NCI-H82 (cell line): ENCODE measurements at places on chromosomes 4 and X.

DNA sequence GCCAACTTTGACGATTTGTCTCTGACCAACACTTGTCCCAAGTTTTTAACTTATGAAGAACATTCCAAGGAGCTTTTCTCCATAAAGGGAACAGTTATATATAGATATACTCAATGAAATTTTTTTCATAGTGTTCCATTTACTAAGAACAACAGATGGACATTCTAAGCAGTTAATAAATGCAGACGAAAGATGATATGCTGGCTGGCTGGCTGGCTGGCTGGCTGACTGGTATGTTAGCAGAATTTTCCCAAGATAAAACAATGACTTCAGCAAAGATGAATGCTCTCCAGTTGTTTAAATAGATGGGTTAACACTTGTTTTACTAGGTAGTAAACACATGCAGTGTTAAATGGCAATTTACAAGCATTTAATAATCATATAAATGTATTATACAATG, 62.2 kb downstream of the SPANXN3 start:
- no peak for DNase-seq

GRCh38 chr4:16741287-16741686, 157.2 kb downstream of the LDB2 start:
- no peak for DNase-seq

DNA sequence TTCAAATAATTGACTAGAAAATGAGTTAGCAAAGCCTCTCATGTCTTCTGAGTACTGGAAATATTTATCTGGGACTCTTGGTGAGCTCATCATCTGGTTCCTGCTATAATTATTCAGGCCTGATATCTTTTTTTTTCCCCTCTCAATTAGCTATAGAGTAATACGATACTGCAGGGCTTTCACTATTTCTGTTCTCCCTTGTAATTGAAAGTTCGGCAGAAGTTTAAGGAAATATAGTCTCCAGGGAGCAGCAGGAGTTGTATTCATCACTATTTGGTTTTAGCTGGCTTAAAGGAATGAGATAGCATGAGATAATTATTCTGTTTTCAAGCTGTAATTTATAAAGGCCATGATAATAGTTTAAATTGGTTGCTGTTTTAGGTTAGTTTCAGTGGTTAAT, 378.6 kb upstream of the EPHA5 start:
- DNase-seq: no peak

DNA sequence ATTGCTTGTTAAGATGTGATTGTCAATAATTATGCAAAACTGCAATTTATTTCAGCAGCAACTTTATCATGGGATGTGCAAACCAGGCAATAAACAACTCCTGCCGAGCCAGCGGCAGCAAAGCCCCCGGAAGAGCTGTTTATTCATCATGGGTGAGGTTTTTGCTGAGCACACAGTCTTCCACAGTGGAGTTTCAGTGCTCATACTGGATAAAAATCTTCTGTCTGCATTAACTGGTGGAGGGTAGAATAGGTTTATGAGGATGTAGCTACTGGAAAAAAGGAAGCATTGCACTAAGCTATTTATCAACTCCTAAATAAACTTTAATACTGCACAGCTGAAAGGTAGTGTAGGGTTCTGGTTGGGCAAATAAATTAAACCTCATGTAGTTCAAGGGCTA, 557.4 kb upstream of the FTHL17 start:
- DNase-seq: no peak

DNA sequence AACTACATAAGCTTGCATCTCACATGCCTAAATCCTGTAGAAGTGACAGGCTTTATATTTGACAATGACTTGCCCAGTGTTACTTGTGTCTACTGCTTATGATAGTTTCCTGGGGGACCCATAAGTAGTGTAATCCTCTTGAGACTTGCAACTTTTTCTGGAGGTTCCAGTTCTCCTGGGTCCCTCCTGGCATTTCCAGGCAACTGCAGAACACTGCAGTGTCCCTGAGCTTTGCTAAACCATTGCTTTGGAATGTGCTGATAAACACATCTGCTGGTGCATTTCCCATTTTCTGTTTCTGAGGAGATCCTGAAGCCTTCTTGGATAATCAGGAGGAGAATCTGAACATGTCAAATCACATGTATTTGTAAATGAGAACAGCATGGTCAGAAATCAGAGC, 82.0 kb downstream of the ANOS1 start:
- no peak for DNase-seq

GRCh38 chr4:153485359-153485758, 19.2 kb downstream of the TMEM131L start:
- DNase-seq: no peak

DNA sequence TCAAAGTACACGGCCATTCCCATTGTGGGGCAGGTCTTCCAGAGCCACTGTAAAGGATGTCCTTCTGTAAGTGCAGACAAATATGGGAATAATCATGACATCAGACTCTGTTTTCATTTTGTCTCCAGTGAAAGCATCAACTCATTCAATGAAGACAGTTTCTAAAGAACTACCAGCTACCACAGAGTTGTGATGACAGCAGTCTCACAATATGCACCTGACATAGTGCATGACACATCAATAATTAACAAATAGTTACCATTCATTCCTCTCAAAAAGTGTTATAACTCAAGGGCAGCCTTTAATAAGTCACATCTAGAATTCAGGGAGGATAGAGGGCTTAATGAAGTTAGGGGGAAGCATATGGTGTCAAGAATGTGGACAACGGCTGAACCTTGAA, 20.2 kb downstream of the MTTP start:
- DNase-seq: no peak

DNA sequence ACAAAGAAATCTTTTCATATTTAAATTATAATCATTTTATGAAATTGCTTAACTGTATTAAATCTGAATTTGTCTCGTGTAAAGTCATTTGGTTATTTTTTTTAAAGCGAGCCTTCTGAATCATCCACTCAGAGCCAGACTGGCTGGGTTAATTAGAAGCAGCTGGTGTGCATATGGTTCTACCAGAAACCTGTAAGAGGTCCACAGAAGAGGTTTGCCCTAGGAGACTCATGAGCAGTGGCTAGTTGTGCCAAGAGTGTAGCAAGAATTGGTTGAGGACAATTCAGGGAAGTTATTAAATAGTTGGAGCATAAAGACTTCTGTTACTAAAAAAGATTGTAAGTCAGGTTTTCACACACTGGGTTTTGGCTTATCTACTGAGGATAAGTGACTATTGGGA, 267.4 kb downstream of the IL1RAPL2 start:
- DNase-seq: peak; percentile 2

GRCh38 chr4:52241916-52242315, 190.8 kb downstream of the SPATA18 start:
- no peak for DNase-seq

DNA sequence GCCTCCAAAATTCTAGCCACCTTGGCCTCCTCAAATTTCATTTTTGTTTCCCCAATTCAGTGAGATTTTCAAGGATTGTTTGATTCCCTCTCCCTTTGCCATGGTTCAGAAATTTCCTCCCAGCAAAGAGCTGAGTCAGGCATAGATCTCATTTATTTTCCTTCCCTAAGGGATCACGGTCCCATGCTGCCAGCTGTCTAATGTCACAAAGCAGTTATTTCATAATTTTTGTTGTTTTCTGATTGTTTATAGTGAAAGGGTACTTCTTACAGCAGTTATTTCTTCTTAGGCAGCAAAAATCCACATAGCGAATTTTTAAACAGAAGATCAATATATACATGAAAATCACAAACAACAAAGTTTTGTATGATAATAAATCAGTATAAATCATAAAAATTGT, 470.5 kb upstream of the MAGEB18 start:
- no peak for DNase-seq

- no peak for DNase-seq
Measured at GRCh38 chrX:77749695-77750094, 36.3 kb downstream of the ATRX start.

- no peak for DNase-seq
Measured at GRCh38 chr4:180169966-180170365, 2073.2 kb upstream of the TENM3 start.

GRCh38 chr4:100164808-100165760, 25.2 kb downstream of the DDIT4L start:
- peak; percentile 14 for DNase-seq

DNA sequence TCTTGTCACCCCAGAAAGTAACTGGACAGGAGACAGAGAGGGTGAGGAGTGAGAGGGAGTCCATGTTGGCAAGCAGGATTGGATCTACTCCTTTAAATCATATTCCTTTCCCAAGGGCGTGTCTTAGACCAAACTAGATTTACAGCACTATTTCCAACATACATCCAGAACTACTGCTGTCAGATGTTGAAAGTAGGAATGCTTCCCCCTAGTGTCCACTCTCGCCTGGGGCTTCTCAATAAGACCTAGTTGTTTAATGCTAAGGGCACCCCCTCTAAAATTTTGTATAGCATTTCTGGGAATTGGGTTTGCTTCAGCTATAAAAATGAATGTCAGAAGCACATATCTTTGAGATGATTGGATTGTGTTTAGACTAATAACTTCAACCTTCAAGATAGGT, 13.3 kb downstream of the OFD1 start:
- DNase-seq: peak; percentile 57

DNA sequence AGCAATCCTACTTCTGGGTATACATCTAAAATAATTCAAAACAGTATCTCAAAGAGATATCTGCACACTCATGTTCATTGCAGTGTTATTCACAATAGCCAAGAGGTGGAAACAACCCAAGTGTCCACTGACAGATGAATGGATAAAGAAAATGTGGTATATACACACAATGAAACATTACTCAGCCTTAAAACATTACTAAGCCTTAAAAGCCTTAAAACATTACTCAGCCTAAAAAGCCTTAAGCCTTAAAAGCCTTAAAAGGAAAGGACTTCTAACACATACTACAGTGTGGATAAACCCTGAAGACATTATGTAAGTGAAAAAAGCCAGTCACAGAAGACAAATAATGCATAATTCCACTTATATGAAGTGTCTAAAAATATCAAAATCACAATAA, 40.3 kb upstream of the TFDP3 start:
- DNase-seq: no peak

GRCh38 chrX:69072486-69073006, 92.7 kb downstream of the PJA1 start:
- DNase-seq: no peak

GRCh38 chrX:87475793-87476192, 41.8 kb upstream of the KLHL4 start:
- no peak for DNase-seq

DNA sequence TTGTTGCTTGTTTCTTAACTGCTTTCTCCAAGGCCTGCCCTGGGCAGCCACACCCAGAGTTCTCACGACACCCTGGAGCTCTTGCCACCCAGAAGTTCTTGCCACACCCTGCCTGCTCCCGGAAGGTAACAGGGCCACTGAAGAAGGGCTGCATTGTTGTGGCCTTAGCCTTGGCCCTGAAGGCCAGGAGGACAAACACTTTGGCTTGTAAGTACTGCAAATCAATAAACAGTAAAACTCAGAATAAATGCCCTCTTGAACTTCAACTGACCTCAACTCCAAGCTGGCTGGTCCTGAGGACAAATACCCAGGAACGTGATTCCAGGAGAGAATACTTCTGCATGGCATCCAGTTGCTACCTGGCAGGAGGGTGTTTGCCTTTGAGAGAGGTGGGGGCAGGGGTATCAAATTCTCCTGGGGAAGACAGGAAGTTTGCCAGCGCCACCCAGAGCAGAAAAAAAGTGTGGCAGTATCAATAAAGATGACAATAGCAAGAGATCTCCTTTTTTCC, 54.1 kb downstream of the TLR10 start:
- no peak for DNase-seq

- DNase-seq: no peak
Measured at GRCh38 chr4:57158762-57159161, 48.6 kb upstream of the IGFBP7 start.

GRCh38 chr4:138611721-138612120, 369.6 kb upstream of the SLC7A11 start:
- peak; percentile 21 for DNase-seq

DNA sequence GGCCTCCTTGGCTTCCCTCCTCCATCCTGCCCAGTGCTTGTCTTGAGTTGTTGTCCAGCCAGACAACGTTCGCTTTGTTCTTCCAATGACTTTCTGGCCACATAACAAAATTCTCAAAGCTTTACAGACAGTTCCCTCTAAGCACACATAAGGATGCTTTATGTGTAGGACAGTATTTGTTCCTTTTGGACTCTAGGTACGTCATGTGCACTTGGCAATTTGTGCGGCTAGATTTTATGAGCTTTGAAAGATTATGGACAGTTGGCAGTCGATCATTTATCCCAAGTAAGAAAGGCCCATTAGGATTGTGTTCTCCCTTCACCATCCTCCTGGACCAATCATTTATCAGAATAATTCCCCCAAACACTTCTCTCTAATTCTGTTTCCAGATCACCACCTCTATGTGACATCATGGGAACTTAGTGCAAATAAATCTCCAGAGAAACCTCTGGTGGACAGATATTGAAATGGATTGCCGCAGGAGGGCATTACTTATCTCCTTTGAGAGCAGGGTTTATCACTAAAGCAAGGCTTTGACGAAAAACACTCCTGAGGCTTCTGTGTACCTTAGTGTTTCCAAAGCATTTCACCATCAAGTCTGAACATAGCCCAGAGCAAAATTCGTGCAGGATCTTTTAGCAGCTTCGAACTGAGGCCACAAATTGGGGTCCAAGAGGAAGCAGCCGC, 77.4 kb upstream of the BMPR1B start:
- DNase-seq: no peak

- DNase-seq: no peak
Measured at GRCh38 chrX:103613362-103613890, 5.7 kb downstream of the TCEAL3 start.

DNA sequence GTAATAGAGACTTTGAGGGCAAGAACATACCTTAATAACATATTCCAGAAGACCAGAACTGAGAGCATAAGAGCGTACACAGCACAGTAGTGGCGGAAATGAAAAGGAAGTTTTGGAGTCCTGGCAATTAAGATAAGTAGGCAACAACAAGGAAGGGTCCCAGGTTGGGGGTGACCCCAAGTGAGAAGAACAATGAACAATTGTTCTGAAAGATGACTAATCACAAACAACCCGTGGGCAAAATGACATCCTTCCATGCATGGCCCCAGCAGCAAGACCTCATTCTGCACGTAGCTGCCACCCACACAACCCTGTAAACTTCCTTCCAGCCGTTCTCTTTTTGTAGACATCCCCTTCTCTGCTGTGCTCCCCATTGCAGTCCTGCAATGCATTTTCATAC, 384.4 kb upstream of the PABPC4L start:
- no peak for DNase-seq

GRCh38 chrX:154357205-154357604, 17.2 kb downstream of the FLNA start:
- DNase-seq: no peak

DNA sequence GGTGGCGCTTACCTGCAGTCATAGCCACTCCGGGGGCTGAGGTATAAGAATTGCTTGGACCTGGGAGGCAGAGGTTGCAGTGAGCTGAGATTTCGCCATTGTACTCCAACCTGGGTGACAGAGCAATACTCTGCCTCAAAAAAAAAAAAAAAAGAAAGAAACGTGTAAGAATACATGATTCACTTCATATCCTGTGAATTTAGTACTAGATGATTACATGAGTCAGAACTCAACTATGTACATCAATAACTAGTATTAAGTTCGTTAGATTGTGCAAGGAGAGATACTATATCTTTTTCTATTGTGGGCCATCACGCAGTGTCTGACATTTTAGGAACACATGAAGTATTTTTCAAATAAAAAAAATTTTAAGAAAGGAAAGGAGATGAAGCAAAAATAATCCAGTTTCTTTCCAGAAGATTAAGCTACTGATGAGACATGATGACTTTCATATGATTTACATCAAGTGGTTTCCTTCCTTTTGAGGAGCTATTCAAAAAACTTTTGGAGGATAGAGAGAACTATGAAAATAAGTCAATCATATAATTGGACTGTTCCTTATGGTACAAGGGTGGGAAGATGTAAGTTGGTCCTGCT, 64.7 kb upstream of the EXOC1L start:
- no peak for DNase-seq
